ENCODE measurements at places on chromosomes 1 and 21.

GRCh38 chr1:236144033-236144432 is 1.7 kb downstream of the GPR137B start:
- DNase-seq, result no peak

DNA sequence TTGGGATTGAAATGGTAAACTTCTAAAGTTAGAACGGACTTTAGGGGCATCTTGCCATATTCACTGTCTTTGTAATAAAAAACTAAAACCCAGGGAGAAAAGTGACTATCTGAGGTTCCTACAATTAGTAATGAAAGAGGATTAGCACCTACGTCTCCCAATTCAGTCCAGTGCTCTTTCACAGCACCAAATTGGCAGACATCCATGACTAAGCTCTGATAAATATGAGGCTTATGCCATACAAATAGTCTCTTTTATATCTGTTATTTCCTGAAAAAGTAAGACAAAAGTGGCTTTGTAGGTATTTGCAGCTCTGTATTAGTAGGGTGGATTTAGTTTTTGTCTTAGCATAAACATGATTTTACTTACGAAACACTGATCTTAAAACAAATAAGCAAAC is 315.0 kb upstream of the NRIP1 start:
- no peak for DNase-seq

DNA sequence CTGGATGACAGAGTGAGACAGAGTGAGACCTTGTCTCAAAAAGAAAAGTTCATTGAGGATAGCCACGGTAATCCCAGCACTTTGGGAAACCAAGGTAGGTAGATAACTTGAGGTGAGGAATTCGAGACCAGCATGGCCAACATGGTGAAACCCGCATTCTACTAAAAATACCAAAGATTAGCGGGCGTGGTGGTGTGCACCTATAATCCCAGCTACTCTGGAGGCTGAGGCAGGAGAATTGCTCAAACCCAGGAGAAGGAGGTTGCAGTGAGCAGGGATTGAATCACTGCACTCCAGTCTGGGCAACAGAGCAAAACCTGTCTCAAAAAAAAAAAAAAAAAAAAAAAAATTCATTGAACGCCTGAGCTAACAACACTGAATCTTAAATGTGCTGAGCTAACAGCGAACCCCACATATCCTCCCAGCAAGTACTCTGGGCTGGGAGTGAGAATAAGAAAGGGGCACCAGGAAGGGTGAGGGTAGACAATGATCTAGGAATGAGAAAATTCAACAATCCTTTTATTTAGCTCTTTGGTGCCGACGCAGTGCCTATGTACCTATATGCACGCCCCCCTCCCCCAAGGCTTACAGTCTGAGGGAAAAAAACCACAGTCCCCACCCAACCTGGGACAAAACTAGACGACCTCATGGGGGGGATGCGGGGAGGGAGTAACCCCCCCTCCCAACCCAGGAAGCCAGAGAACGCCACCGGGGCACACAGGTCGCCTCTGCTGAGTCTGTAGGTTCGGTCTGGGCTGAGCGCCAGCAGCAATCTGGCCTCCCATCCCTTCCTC is 1.4 kb upstream of the CACNA1S start:
- DNase-seq, result no peak

GRCh38 chr1:8284127-8284526 is 33.8 kb upstream of the SLC45A1 start:
- no peak for DNase-seq

GRCh38 chr1:186530109-186530508 is 69.2 kb upstream of the PDC start:
- no peak for DNase-seq

GRCh38 chr21:44686843-44687561 is 5.0 kb upstream of the KRTAP12-1 start:
- no peak for DNase-seq

DNA sequence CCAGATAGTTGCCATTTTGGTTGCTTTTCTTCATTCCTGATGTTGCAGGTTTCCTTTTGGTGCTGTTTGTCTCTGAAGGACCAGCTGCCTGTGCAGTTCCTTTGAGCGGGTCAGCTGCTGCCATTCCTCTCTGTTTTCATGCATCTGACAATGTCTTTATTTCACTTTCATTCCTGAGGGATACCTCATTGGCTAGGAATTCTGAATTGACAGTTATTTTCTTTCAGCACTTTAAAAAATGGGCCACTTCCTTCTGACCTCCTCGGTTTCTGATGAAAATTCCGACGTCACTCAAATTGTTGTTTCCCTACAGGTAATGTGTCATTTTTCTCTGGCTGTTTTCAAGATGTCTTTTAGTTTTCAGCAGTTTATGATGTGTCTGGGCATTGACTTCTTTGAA is 24.8 kb downstream of the CCSAP start:
- no peak for DNase-seq

- no peak for DNase-seq
Observed at GRCh38 chr1:12148160-12148957, 18.4 kb upstream of the TNFRSF1B start.

- DNase-seq, result no peak
Observed at GRCh38 chr1:22619252-22619651, 17.2 kb upstream of the C1QA start.

DNA sequence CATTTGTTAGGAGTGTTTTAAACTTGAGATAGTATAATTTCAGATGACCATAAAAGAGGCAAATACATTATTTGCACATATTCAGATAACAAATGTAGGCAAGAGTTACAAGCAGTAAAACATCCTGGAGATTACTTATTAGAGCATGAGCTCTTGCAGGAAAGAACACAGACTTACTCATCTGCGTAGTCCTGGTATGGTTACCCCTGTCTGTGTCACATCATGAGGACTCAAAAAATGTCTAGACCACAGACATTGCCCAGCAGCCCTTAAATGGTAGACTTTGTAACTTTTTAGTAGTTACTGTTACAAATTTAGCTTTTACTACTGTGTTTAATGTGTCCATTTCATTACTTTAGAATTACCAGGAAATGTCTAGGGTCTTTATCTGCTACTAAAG is 12.8 kb downstream of the CACHD1 start:
- no peak for DNase-seq

DNA sequence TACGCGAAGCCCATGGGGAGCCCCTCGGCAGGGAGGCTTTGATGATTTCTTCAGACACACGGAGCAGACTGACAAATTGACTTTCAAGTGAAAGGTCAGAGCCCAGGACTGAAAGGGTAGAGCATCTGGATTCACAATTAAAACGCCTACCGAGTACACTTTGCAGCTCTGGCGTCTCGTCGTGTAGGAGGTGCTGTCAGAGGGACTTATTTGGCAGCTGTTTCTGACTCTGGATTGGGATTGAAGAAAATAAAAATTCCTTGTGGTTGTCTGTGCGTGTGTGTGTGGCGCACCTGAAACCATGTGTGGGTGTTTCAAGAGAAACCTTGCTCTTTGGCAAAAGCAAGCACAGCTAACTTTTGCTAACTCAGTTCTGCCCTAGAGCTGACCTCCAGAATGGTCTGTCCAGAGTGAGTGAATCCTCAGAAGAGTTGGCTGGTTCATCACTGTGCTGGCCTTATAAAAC is 348.7 kb downstream of the HLX start:
- DNase-seq, result no peak

DNA sequence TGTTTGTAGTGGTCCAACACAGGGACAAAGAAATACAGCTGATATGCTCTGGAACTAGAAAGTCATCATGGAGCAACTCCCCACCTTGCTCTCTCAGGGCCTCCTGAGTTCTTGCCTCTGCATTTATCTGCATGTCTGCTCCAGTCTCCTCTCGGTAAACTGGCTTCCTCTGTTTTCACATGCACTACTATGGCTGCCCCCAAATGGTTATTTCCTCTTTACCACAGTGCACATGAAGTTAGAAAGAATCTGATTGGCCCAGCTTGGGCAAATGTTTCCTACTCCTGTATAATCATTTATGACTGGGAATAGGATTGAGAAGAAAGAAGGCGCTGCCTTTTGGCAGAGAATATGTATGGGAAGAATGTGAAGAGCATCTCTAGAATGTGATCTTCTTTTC is 16.5 kb upstream of the PSMB2 start:
- DNase-seq, result no peak

GRCh38 chr1:40703316-40703715 is 11.8 kb downstream of the NFYC start:
- DNase-seq, result no peak

DNA sequence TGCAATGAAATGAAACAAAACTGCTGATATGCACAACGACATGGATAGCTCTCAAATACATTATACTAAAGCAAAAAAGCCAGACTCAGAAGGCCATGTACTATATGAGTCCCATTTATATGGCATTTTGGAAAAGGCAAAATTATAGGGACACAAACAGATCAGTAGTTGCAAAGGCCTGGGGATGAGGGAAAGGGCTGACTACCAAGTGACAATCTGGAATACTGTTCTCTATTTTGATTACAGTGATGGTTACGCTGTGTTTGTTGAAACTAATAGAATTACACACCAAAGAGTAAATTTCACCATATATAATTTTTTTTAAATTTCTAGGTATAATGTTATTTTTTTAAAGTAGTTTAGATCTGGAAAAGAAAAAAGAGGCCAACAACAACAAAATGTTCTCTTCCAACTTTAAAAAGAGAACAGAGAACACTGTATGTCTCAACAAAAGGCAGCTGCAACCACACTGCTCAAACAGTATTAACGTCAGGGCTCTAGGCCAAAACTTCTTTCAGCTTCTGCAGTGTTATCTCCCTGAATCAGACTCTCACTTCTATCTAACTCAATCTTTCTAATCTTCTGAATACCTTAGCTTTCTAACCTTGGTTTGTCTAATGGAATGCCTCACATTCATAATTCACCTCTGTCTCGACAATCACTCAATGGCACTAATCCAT is 75.8 kb downstream of the FOXJ3 start:
- DNase-seq, result no peak

GRCh38 chr1:156773607-156774006 is 6.3 kb downstream of the PRCC start:
- no peak for DNase-seq

DNA sequence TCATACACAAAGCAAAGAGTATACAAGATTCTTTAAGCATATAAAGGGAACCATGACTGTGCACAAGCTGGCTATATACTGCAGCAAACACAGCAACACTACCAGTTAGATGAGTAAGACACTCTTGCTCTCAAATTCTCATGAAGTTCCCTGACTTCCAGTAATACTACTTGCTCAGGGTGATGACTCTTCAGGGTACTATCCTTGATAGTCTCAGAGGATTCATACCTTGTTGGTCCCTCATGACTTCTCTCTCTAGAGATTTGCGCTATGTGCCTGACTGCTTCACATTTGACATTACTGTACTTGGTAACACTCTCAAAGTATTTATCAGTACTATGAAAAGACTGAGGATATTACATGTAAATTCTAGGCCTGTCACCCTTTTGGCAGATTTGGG is 159.8 kb upstream of the ZRANB2 start:
- DNase-seq, result no peak

GRCh38 chr1:164912290-164912689 is 353.3 kb downstream of the PBX1 start:
- no peak for DNase-seq
